HT1080 (cell line): ENCODE measurements at places on chromosomes 16 and 17.
A peak's percentile ranks its signal among the peaks of the same experiment; 100 is the strongest.

GRCh38 chr16:4056161-4057105 lies 59.8 kb downstream of the ADCY9 start:
- DNase-seq = no peak

- no peak for DNase-seq
Observed at GRCh38 chr17:4008082-4008435, 43.8 kb upstream of the ATP2A3 start.

GRCh38 chr16:65373097-65373496 lies 251.2 kb upstream of the CDH11 start:
- no peak for DNase-seq

DNA sequence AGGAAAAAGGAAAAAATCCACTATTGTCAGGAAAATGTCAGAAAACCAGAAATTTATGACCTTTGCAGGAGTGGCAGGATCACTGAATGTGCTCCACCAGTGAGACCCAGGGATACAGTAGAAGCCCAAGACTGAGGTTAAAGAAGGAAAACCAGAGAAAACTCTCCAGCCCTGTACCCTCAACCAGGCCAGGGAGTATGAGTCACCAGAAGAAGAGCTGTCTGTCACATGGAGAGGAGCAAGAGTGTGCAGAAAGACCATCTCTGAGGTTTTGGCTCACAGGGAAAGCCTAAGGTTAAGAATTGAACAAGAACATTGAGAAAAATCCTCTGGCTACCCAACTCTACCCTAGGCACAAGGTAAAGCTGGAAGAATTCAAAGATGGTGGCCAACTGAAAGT lies 47.6 kb upstream of the MON1B start:
- DNase-seq = peak; percentile 14

DNA sequence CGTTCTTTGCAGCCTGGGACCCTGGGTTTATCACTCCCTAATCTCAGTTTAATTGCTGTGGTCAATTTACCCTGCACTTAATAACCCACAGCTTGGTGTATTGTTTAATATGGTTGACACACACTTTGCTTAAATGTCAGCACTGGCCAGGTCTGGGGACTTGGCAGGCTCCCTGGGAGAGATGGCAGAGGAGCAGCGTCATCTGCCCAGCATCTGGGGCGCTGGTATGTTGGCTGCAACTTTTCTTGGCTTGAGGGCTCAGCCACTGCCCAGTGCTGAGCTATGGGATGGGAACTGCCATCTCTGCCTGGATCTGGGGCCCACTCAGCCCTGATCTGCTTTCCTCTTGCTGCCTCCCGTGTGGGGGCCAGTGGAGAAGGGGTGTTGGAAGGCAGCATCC lies 115.7 kb upstream of the IRX3 start:
- no peak for DNase-seq

- no peak for DNase-seq
Observed at GRCh38 chr17:31585280-31585630, 193.8 kb downstream of the RAB11FIP4 start.

- peak; percentile 23 for DNase-seq
Observed at GRCh38 chr17:34146440-34147043, 108.5 kb upstream of the CCL2 start.

DNA sequence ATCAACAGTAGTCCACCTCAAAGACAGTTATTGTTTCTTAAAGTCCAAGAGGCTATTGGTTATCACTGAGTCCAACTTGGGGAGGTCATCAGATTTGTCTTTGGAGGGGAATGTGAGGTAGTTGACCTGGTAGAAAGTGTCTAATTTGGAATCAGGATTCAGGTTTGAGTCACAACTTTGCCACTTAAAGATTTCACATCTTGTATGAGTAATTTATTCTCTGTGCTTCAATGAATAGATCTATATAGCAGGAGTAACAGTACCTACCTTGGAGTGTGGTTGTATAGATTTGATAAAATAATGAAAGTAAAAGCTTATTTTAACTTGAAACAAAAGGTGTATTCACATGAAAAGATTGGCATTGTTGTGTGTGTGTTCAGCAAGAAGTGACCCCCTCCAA lies 119.3 kb upstream of the TBX2 start:
- DNase-seq = no peak

GRCh38 chr16:86570558-86571529 lies 4.2 kb downstream of the FOXC2 start:
- DNase-seq = peak; percentile 23

DNA sequence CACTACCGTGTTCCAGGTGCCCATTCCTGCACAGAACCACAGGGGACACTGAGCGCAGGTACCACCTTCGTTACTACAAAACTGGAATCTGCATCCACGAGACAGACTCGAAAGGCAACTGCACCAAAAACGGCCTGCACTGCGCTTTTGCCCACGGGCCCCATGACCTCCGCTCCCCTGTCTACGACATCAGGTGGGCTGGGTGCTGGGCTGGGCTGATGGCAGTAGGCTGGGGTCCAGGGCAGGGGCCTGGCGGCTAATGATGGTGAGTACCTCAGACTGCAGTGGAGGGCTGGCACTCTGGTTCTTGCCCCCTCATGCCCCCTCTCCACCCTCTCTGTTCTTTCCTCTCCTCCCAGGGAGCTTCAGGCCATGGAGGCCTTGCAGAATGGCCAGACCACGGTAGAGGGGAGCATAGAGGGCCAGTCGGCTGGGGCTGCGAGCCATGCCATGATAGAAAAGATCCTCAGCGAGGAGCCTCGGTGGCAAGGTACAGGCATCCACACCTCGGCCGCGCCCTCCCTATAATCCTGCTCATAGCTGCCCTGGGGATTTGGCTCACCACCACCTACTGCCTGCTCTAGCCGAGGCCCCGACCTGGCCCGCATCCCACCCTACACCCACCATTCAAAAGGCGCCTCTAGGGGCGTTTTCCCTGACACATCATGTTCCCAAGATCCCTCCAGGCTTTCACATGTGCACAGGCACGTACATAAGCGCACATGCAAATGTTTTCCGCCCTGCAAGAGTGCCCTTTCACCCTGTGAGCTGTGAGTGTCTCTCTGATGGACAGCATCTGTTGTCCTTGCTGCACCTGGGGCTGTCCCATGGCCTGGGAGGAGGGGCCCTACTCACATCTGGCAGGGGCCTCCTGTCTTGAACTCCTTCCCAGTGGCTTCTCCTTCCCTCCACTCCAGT lies 27.7 kb downstream of the UNK start:
- no peak for DNase-seq

- DNase-seq = no peak
Observed at GRCh38 chr16:7124701-7125100, 207.9 kb upstream of the RBFOX1 start.

DNA sequence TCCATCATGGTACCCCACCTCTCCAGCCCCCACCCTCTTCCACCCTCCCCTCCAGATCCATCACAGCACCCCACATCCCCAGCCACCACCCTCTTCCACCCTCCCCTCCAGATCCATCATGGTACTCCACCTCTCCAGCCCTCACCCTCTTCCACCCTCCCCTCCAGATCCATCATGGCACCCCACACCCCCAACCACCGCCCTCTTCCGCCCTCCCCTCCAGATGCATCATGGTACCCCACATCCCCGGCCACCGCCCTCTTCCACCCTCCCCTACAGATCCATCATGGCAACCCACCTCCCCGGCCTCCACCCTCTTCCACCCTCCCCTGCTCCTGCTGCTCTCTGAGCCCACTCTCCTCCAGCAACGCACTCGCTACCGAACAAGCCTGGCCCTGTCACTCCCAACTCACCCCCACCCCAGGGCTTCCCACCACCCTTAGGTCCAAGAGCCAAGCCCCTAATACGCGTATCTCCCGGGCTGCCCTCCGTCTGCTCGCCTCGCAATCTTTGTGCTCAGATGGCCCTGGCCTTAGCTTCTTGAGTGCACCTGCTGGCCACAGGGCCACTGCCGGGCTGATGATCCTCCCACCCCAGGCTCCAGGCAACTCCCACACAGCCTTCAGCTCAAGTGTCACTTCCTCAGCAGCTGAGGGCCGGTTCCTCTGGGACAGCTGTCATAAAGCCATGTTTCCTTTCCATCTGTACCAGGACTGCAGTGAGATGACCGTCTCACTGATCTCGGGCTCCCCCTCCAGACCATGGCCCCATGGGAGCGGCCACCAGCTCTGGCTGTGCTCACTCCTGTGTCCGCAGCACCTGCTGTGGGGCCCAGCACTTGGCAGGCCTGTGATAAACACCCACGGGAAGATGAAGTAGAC lies 25.5 kb downstream of the KDM8 start:
- no peak for DNase-seq

- no peak for DNase-seq
Observed at GRCh38 chr16:89417352-89417751, 73.0 kb downstream of the ANKRD11 start.

DNA sequence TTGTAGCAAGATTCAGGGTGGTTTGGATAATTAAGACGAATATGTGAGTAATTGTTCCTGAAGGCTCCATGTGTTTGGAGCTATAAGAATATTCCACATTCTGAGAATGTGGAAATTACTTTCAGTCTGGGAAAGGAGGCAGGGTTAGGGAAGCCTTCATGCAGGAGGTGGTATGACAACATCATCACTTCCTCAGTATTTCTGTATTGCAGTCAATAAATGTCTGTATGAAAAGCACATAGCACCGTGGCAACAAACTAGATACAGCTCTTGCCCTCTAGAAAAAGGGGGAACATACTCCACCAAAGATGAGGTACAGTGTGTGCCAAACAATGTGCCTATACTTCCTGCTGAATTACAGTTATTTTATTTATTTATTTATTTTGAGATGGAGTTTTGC lies 26.1 kb upstream of the DHRS7B start:
- no peak for DNase-seq
